ENCODE measurements at places on chromosomes 3 and 15.

DNA sequence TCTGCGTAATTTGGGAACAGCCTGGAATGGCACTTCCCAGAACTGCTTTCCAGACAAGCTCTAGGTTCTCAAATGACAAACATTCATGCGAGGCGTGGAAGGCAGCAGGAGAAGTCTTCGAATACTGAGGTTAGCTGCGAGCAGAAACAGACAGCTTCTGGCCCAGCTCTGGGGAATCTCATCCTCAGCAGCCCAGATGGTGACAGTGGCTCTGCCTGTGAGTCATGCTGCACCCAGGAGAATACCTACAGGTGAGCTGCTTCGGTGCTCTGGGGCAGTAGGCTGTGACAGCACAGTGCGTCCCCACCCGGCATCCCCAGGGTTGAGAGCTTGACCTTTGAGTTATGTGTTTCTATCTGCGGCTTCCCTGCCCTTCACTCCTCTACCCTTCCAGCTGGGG lies 258.6 kb downstream of the KLF13 start:
- DNase-seq: no peak

- DNase-seq: no peak
Measured at GRCh38 chr15:59306520-59307164, 66.0 kb downstream of the MYO1E start.

GRCh38 chr15:65206750-65207149 lies 4.5 kb downstream of the CILP start:
- no peak for DNase-seq

- no peak for DNase-seq
Measured at GRCh38 chr3:43539321-43539720, 82.5 kb downstream of the ANO10 start.

GRCh38 chr3:64398476-64398875 lies 173.2 kb upstream of the PRICKLE2 start:
- DNase-seq: peak; percentile 87

- DNase-seq: no peak
Measured at GRCh38 chr15:50815958-50816590, 50.6 kb upstream of the SPPL2A start.

- no peak for DNase-seq
Measured at GRCh38 chr3:65545429-65545828, 493.3 kb downstream of the MAGI1 start.

DNA sequence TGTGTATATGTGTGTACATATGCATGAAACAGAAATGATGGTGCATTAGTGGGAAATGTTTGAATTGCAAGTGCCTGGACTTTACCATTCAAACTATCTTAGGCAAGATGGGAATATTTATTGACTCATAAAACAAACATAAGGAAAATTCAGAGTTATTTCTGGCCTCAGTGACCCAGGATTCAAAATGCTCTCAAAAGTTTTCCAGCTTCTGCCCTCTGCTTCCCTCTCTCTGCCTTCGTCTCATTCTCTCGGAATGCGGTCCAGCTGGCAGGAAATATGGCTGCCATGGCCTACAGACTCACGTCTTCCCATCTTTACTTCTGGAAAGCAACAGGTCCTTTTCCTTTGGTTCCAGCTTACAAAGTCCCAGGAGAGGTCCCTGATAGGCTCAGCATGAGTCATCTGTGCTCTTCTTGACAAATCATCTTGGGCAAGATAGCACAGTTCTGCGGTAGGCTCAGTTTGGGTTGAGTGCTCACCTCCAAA lies 8.7 kb upstream of the ZNF774 start:
- no peak for DNase-seq

DNA sequence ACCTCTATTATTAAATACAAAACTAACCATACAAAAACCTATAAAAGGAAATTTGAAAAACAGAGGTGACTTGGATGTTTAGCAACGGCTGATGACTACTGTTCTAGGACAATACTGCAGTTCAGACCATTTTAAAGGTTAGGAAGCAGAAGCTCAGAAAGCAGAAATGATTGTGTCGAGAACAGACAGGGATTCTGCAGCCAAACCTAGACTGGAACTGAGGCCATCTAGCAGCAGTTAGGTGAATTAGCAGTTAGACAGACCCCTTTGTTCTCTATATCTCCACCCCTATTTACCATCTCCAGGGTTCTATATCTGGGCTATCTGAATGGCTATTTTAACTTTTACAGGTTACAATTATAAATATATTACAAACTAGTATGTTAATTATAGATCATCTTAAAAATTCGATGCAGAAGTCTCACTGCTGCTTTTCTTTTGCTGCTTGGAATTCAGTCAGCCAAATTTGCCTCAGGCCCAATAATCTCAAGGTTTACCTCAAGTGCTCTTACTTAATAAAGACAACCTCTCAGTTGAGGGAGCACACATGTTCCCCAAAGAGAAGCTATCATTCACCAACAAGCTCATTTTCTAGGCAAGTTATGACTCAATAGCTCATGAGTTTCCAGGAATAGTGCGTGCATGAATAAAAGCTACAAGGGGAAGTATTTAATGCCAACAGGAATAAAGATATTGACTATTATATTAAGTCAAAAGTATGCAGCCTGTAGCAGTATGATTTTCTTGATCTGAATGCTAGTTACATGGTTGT lies 9.3 kb upstream of the IL1RAP start:
- no peak for DNase-seq

- no peak for DNase-seq
Measured at GRCh38 chr15:72307026-72307425, 12.9 kb downstream of the CELF6 start.

DNA sequence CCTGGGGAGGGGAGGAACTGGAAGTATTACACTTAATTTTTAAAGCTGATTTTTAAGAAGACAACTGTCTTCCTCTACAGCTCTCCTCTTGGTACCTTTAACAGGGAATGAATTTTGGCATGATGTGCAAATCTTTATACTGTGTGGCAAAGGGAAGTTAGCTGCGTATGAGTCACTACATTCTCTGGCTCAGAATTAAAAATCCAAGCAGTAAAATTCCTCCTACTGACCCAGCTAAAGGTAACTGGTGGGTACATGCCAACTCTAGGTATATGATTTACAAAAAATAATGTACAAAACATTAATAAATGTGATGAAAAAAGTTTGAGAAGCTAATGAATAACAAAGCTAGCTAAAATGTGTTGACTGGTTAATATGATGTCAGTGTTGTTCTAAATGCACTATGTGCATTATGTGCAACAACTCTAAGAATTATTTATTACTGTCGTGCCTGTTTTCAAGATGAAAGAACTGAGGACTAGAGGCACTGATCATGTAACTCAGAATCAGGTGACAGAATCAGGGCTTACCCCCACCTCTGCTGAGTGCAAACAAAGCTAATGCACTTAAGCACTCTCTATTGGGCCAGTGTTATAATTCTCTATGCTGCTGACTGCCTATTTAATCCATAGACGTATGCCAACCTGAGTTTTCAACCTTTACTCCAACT lies 194.7 kb upstream of the CADPS start:
- DNase-seq: no peak

GRCh38 chr3:132382267-132382666 lies 35.0 kb upstream of the DNAJC13 start:
- no peak for DNase-seq

DNA sequence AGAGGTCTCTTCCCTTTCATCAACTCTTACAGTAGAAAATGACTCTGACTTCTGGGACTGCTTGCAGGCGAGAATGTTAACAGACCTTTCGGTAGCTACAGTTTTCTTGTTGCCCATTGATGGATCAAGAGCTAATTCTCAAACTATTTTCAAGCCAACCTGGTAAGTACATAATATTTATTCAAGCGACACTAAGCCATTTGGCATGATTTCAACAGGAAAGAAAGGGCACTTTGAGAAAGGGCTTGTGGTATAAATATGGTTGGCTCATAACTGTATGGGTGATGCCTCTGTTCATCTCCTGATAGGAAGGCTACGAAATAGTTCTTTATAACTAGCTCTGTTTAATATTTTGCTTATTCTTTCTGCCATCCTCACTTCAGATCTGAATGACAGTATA lies 196.2 kb upstream of the CNTN4 start:
- no peak for DNase-seq

DNA sequence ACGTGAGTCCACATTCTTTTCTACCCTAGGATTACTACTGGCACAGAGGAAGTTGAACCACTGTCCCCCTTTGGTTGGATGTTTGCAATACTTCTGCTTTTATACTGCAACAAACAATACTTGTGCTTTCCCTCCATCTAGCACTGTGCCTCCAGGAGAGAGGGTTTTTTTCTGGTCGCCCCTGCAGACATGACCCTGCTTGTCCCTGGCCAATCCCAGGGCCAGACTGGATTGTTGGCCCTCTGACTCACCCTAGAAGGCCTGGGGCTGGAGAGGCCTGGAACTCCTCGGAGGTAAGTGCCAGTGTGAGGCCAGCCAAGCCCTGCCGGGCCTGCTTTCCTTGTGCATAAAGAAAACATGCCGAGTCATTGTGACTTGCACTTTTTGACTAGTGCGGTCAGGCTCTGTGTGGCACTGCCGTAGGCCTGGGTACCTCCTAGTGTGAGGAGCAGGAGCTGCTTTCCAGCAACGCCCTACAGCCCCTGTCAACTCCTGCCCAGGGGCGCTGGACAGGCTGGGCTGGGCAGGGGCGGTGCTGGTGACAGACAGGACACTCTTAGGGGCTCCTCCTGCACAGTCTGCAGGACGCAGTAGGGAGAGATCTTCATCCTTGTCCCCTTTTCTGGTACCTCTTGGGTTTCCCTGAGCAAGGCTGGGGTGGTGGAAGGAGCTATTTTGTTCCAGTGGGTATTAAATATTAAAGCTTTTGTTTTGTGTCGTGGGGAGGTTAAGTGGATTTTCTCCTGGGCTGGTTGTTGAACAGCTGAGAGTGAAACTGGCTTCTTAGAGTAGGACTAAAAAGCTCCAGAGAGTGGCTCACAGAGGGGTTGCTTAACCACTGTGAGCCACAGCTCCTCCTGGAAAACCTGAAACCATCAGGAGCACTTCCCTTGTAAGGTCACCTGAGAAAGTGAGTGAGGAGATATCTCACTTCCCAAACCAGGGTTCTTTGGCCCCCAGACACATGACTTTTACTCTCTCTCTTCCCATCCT lies 14.4 kb upstream of the TKT start:
- no peak for DNase-seq

DNA sequence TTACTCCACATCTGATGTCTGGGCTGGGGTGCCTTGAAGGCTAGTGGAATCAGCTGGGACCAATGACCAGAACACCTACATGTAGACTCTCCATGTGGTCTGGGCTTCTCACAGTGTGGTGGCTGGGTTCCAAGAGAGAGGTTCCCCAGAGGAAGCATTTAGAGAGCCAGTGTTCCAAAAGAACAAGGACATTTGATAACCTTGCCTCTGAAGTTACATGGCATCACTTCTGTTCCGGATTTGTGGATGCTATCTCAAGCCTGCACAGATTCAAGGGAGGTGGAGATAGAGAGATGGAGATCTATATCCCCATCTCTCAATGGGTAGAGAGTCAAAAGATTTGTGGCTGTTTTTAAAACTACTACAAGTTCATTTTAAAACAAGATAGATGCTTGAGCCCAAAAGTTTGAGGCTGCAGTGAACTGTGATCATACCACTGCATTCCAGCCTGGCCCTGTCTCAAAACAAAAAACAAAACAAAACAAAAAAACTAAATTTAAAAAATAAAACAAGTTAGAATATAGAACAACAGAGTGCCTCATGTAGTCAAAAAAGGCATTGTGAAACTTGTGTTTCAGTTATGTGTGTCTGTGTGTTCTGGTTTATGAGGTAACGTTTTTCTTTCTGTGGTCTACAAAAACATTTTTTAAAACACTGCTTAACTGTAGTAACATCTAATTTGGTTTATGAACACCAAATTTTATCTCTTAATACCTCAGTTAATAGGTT lies 44.8 kb downstream of the PDE8A start:
- DNase-seq: no peak

- no peak for DNase-seq
Measured at GRCh38 chr3:153746211-153746610, 375.0 kb upstream of the ARHGEF26 start.

DNA sequence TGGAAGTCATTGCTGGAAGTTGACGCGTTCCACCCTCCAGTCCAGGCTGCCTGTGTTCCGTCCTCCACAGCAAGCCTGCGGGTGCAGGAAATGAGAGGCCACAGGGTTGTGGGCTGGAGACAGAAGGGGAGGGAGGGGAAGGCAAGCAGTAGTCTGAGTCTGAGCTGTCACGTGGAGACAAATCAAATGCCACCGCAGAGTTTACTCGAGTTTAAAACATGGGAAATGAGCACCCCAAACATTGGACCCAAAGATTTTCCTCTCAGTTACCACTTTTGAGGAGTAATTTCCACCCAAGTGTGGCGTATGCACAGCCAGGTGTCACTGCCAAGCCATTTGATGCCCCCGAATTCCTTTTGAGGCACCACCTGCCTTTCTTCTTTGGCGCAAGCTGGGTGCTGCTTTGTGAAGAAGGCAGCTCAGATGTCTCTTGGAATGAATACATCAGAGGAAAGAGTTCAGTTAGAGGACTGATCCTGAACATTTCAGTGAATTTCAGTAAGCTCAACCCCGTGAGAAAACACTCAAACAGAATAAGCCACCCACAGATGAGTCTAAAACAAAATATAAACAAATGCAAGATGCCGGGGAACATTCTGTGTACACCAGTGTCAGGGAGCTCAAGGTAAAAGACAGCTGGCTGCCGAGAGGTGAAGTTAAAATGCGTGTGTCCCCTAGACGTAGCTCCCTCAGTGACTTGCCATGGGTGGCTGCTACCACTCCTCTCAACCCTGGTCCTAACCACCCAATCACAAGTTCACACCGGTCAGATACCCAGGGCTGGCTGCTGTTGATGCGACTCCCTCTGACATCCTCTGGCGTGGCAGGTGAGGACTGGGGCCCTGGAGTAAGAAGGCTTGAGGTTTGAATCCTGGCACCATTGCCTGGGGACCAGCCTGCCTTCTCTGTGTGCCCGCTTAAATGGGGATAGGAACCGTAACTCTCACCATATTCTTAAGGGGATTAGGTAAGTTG lies 203.8 kb downstream of the UACA start:
- no peak for DNase-seq

- DNase-seq: peak; percentile 33
Measured at GRCh38 chr15:85044251-85044853, 62.7 kb downstream of the PDE8A start.

DNA sequence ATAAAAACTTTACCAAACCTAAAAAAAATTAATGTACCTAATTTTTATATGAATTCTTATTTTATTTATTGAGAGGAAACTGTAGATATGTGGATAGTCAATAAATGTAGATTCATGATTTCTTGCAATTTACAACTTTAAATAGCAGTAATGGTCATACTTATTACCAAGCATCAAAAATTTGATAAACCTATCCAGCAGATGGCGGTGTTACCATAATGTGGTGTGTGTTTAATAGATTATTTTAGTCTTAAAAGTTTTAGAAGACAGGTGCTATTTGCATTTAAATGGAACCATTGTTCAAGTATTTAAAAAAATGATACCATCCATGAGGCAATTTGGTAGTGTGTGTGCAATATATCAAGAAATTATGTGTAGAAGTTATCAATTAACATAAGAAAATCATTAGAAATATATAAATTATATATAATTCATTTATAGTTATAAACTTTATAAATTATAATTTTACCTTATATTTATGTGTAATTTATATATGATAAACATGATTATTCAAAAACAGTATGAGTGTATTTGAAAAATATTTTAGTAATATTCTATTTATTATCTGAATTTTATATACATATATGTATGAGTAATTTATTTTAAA lies 176.0 kb upstream of the BCHE start:
- peak; percentile 19 for DNase-seq
